CD4-positive, alpha-beta T cell treated with Interleukin-4 for 1 hour (primary cell): ENCODE measurements at places on chromosomes 1 and 21.

DNA sequence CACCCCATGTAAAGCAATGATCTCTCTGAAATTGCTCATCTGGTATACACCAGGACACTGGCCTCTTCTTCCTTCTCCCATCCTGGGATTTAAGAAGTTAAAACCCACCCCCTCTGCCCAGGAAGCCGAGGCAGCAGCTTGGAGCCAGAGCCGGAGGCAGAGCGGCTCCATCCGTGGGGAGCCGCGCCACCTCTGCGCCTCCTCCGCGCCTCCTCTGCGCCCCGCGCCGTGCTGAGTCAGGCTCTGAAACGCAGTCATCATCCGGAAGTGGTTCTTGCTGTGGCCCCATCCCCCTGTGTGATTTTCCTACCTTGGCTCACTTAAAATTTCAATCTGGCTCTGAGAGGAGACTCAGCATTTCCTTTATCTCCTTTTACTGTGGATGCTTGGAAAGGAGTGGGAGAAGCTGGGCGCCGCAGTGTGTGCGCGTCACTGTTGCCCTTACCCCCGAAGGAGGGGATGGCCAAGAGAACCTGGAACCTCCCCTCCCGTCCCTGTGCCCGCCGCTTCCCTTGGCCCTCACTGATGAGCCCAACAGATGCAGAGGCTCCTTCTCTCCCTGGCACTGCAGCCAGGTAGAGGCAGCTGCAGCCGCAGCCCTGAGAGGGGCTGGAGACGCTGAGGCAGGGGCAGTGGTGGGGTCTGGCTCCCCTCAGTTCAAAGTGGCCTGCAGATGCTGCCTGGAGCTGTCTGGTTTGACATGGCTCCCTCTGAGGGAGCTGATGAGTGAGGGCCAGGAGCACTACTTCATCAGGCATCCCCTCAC is 15.3 kb upstream of the NPHP4 start:
- no peak for DNase-seq

GRCh38 chr1:21736876-21737275 is 46.1 kb downstream of the USP48 start:
- no peak for DNase-seq

DNA sequence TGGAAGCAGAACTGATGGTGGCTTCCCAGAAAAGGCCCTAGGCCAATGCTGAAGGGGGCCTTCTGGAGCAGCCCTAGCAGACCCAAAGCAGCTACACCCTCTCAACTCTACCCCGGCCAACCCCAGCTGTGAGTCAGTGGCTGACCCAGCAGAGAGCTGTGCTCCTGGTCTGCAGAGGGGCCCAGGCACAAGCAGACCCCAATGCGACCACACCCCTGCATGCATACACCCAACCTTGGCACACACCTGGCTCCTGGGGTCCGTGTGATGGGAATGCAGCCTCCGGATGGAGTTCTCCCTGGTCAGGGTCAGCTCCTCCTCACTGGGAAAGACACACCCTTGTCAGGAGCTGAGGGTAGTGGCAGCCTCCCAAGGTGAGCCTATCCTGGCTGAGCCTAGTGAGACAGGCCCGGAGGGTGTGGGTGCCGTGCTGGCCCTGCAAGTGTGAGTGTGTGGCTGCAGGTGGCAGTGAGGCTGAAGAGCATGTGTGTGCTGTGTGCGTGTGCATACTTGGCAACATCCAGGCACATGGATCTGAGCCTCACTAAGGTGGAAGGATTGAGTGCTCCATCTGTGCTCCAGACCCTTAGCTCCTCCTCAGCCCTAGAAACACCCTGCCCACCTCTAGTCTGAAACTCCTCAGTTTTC is 3.9 kb upstream of the ARHGAP30 start:
- DNase-seq = no peak

GRCh38 chr1:170520601-170521000 is 11.4 kb upstream of the GORAB start:
- no peak for DNase-seq

GRCh38 chr21:38351961-38352521 is 95.2 kb downstream of the KCNJ15 start:
- no peak for DNase-seq

GRCh38 chr1:152479792-152480595 is 30.6 kb upstream of the LCE5A start:
- DNase-seq = peak; percentile 77

DNA sequence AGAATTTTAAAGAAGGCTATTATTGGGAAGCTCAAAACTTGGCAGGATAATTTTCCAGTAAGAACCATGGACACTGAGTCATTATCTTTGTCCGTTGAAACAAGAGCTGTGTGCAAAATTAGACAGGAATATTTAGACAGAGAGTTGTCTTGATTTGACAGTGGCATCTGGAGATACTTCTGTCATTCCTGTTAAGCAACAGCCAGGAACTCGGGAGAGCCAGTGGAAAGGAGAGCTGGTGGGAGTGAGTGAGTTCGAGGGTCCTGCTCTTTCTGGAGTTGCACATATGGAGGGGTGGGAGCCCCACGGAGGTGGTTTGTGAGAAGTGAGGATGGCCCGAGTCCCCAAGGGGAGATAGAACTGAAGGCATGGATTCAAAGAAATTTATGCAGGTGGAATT is 3.1 kb downstream of the COQ8A start:
- no peak for DNase-seq

GRCh38 chr1:21152423-21153100 is 24.1 kb downstream of the EIF4G3 start:
- DNase-seq = no peak

- DNase-seq = no peak
These were observed 51.5 kb downstream of the PTPRF start for GRCh38 chr1:43582162-43582566.

GRCh38 chr21:45830221-45830640 is 151.3 kb upstream of the COL6A1 start:
- DNase-seq = no peak

- no peak for DNase-seq
These were observed 111.2 kb upstream of the PROX1 start for GRCh38 chr1:213876531-213876930.

DNA sequence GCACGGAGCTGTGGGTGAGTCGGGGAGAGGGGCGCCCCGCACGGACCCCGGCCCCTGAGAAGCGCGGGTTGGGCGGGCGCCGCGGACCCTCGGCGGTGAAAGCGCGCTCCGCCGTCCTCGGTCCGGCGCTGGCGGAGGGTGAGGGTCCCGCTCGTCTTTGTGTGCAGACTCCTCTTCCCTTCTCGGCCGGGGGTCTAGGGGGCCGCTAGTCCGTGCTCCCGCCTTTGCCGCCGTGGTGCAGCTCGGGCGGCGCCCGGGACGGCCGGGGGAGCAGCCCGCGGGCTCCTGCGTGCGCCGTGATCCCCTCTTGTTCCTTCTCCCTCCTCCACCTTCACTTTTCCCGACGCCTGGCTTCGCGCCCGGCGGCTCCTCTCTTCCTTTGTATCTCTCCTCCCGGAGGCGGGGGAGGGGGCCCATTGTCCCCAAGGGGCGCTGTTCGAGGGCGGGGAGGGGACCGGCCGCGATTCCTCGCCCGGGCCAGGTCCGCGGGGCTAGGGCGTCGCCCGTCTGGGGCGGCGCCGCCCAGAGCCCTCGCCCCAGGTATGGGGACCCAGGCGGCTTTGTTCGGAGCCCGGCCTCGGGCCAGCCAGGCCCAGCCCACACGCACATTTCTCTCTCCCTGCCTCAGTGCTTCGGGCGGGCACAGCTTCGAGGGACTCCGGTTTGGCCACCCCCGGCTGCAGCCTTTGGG is 519 bp downstream of the FNBP1L start:
- DNase-seq = no peak

DNA sequence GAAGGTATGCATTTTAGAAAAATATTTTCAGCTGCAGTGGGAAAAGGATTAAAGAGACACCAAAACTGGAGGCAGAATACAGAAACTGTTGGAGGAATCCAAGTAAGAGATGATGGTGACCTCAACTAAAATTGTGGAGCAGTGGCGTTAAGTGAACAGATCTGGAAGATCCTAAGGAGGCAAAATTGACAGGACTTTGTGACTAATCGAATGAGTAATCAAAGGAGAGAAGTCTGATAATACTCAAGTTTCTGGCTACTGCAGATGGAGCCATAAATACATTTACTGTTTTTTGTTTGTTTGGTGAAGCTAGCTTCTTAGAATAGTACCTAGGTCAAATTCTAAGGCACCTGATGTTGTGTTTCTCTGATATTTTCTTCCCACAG is 3.1 kb downstream of the CTBS start:
- DNase-seq = no peak

- DNase-seq = no peak
These were observed 12.5 kb upstream of the TADA1 start for GRCh38 chr1:166888373-166889111.

- no peak for DNase-seq
These were observed 30.5 kb downstream of the SIM2 start for GRCh38 chr21:36729310-36729970.

DNA sequence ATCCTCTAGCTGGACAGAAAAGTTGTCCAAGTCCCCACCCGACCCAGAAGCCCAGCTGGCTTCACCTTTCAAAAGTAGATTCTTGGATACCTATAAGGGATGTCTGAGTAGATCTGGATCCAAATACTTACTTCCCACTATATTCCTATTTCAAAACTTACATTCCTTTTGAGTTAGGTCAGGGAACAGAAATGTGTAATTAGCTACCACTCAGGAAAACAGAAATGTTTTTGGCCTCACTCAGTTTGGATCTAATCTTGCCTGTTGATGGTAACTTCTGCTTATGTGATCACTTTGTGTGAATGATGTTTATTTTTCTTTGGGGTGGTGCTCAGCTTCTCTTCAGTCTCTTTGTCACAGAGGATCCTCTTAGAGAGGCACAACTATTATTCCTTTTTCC is 814.4 kb upstream of the RGS18 start:
- no peak for DNase-seq

DNA sequence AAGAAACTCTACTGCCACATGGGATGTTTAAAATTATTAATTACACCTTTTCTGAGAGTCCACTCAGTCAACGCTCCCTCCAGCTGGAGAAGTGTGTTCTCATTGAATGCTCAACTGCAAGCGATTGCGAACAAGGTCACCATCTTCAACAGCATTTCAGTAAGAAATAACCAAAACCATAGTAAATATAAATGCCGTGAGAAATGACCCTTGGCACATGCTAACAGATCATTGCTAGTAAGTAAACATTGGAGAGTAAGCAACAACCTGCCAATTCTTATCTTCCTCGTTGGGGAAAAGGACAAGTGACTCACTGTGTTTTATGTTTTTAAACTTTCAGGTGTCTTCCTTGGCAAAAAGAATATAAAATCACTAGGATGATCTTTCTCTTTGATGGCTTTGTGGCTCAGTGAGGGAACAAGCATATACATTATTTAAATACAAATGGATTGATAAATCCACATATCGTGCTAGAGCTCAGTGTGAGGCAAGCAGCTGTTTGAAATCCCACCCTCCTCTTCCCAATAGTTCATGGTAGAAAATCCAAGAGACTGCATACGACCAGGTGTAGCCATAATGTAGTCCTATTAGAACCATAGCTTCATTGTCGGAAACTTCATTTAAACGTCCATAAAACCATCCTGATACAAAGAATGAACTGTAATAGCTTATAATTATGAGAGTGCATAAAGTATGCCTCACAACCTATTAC is 214.6 kb downstream of the GRIK1 start:
- DNase-seq = no peak

DNA sequence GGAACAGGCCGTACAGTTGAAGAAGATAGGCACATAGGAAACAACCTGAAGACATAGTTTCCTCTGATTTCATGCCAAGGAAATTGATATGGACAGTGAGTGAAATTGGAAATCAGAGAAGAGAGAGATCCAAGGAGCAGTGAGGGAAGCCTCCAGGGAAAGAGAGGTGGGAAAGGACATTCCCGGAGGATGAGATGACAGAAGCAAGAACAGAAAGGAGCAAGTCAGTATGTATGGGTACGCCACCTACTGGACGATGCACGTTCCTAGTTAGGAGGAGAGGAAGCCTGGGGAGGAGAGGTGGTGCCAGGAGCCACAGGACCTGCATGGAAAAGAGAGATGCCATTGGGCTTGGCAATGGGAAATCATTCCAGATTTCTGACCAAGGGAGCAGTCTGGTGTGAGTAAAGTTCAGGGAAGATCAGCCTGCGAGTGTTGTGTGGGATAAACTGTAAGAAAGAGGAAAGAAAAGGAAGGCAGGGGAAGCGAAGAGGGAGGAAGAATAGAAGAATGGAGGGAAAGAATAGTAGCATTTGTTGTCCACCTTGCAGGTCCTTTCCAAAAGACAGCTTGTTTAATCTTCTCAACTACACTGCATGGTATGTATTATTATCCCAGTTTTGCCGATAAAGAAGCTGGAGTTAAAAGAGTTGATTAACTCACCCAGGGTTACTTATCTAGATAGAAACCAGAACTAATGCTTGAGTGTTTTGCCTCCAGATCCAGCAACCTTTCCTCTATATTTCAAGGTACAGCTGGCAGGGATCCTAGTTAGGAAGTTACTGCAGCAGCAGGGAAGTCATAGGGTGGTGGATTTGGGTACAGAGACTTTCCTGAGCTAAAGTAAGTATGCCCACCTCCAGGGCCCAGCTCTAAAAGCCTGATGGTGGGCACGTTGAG is 27.4 kb downstream of the C1orf116 start:
- peak; percentile 17 for DNase-seq

- DNase-seq = no peak
These were observed 55.5 kb upstream of the TRIM67 start for GRCh38 chr1:231106347-231106746.

DNA sequence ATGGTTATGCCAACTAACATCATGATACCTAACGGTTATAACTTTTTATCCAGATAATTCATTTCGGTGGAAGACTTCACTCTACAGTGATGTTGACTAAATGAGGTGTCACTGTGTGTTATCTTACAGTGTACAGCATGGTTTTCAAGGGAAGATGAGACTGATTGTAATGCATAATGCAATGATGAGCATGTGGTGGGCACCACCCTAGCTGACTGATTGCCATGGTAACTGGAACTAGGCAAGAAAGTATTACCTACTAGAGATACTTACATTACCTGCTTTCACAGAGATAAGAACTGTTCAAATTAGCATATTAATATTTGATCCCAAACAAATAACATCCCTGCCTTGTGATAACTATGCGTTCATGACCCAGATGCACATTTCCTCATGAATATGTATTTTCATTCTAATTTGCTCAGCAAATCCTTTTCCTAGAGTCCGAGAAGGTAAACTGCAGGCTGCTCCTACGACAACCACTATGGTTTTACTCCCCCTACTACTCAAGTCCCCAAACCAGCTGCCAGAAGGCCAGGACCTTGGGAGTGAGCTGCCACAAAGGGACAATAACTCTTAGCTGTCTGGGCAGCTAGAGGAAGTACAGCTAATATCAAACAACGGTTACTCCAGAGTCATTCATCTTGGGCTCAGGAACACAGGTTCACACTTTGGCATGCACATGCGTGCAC is 29.2 kb downstream of the TRABD2B start:
- no peak for DNase-seq

DNA sequence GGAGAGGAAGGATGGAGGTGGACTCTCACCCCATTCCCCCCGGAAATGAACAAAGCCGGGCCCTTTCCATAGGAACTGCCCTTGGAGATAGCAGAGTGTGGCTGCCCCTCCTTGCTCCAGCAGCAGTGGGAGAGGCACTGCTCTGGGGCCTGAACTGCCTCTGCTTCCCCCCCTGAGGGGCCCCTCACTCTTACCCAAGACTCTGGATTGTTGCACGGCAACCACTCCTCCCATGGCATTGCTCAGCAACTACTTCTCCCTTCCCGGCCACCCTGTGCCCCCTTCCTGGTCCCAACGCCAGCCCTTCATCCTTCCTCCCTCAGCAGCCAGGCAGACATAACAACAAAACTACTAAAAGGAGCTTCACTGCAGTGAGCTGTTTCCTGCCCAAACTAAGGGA is 3.0 kb upstream of the ACKR1 start:
- DNase-seq = no peak

- DNase-seq = no peak
These were observed 60.8 kb upstream of the RNF11 start for GRCh38 chr1:51175278-51175677.

GRCh38 chr1:186454981-186455380 is 5.9 kb downstream of the PDC start:
- no peak for DNase-seq
